Smooth muscle cell of bladder (primary cell): ENCODE measurements at places on chromosomes 16 and 17. TPM values are rescaled to one million over a fixed set of nuclear protein-coding genes. Genes with fewer than 3 reads are reported as not detected.

The TBC1D3C gene
- total RNA-seq, result 0.71 TPM in 1 of 2 replicates, not detected in the other

The SLC12A3 gene
- total RNA-seq, result under 0.01 TPM in 1 of 2 replicates, not detected in the other

The HS3ST3B1 gene
- total RNA-seq, result 2.0 and 3.5 TPM in 2 replicates

The NXN gene
- total RNA-seq, result 47.5 and 68.6 TPM in 2 replicates

The PNMT gene
- not detected in 2 replicates for total RNA-seq

The LRRC37B gene
- 9.2 and 10.4 TPM in 2 replicates for total RNA-seq

The CCL17 gene
- not detected in 2 replicates for total RNA-seq

The KRTAP1-5 gene
- 0.57 and 0.83 TPM in 2 replicates for total RNA-seq

The ABCC11 gene
- under 0.01 TPM in 2 replicates for total RNA-seq

The PTGES3L gene
- total RNA-seq, result 0.09 and 0.14 TPM in 2 replicates

The FOXC2 gene
- total RNA-seq, result 0.14 and 0.18 TPM in 2 replicates

The SLC16A6 gene
- 0.18 and 1.00 TPM in 2 replicates for total RNA-seq

The CDH8 gene
- not detected in 2 replicates for total RNA-seq

The CALB2 gene
- total RNA-seq, result 0.28 and 0.92 TPM in 2 replicates

The ARMC7 gene
- total RNA-seq, result 2.1 and 2.2 TPM in 2 replicates

The VAT1 gene
- total RNA-seq, result 230 and 338 TPM in 2 replicates

The KRTAP4-4 gene
- not detected in 2 replicates for total RNA-seq

The FBXO39 gene
- under 0.01 and 0.14 TPM in 2 replicates for total RNA-seq

The SPATA32 gene
- 0.09 and 0.14 TPM in 2 replicates for total RNA-seq

The CFAP119 gene
- total RNA-seq, result 1.8 and 2.4 TPM in 2 replicates

The ABCC3 gene
- total RNA-seq, result 17.1 and 23.8 TPM in 2 replicates

The TRPV3 gene
- total RNA-seq, result 1.4 and 4.3 TPM in 2 replicates

The SLC35G6 gene
- total RNA-seq, result not detected in 2 replicates

The FOXO3B gene
- 2.1 and 3.3 TPM in 2 replicates for total RNA-seq

The UTS2R gene
- total RNA-seq, result not detected in 2 replicates

The CCL1 gene
- not detected in 2 replicates for total RNA-seq

The SERPINF2 gene
- under 0.01 and 0.28 TPM in 2 replicates for total RNA-seq

The COPZ2 gene
- 123 and 125 TPM in 2 replicates for total RNA-seq

The KRTAP1-1 gene
- not detected in 2 replicates for total RNA-seq

The CLUH gene
- total RNA-seq, result 21.3 and 30.4 TPM in 2 replicates
